ENCODE measurements at places on chromosomes 7 and 10.

GRCh38 chr10:13161857-13162271 lies 506 bp downstream of the MCM10 start:
- DNase-seq, result no peak

- DNase-seq, result no peak
Observed at GRCh38 chr7:27191161-27191731, 6.2 kb upstream of the HOXA11 start.

DNA sequence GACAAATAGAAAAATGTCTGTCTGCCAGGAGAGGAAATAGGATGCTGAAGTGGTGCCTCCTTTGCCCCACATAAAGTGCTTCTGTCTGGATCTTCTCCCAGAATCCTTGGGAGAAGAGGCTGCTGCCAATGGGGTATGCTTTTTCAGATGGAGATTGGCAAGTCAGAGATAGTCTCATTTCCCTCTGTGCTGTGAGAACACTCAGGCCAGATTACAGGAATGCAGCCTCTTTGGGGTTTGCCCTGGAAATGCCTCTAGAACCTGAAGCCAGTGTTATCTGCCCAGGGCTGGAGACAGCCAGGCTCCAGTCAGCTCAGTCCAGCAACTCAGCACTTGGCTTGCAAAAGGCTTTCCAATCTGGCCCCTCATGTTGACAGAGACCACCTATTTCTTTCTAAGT lies 119.1 kb upstream of the PHYHIPL start:
- no peak for DNase-seq

GRCh38 chr10:3889961-3890522 lies 105.0 kb upstream of the KLF6 start:
- DNase-seq, result no peak

DNA sequence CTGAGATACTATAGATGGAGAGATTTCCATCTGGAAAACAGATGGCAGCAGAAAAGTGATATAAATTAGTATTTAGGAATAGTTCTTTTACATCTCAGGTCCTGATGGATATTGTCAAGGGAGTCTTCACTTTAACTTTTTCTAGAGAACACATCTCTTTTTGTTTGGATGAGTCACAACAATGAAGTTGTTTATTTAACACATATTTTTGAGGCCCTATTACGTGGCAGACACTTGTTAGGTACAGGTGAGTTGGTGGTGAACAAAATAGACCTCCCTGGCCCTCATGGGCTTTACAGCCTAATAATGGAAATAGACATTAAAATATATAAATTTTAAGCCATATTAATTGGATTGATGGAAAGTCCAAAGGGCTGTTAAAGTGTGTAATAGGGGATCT lies 168.3 kb downstream of the VTI1A start:
- DNase-seq, result no peak

- DNase-seq, result no peak
Observed at GRCh38 chr7:5396542-5396941, 27.1 kb downstream of the TNRC18 start.

- DNase-seq, result no peak
Observed at GRCh38 chr10:113997428-113997827, 46.2 kb upstream of the ADRB1 start.

- no peak for DNase-seq
Observed at GRCh38 chr7:74002474-74003017, 25.4 kb upstream of the ELN start.

- no peak for DNase-seq
Observed at GRCh38 chr7:36034020-36034419, 119.0 kb upstream of the EEPD1 start.

DNA sequence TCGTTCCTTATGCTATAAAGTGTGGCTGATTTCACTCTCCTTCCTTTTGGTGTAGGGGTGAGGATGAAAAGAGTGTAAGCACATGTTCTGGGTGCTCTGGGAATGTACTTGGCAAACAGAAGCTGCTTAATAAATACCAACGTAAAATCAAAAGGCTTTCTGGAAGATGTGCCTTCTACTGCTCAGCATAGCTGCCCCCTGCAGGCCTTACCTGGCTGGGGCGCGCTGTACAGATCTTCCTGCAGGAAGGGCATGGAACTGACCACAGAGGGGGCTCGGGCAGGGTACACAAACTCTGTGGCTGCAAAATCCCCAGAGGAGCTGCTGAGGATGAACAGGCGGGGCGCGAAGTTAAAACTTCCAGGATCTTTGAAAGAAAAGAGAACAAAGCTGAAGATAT lies 169.4 kb downstream of the SVIL start:
- DNase-seq, result no peak

DNA sequence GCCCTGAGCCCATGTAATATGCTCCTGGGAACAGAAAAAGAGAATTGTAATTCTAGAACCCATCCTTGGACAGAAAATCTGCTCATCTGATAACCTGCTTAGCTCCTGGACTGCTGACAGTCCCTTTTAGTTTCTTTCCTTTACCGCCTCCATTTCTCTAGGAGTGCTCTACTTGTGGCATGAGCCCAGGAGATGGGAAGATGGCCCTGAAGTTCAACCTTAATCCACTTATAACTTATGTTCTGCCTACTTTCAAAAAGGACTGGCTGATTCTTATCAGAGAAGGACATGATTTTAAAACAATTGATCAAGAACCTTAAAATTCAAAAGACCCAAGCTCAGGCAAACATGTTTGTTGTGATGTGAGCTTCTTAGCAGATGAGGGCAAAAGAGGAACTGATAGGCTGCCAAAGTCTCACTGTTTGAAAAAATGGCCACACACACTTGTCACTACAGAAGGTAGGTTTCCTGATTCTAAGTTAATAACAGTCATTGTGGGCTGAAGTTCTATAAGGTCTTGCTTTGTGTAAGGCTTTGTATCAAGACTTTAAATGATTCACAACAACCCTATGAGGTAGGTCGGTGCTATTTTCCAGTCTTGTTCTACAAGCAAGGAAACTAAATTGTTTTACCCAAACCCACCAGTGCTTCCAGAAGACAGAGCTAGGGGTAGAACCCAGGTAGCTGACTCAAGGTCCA lies 94.3 kb upstream of the AFAP1L2 start:
- DNase-seq, result no peak

DNA sequence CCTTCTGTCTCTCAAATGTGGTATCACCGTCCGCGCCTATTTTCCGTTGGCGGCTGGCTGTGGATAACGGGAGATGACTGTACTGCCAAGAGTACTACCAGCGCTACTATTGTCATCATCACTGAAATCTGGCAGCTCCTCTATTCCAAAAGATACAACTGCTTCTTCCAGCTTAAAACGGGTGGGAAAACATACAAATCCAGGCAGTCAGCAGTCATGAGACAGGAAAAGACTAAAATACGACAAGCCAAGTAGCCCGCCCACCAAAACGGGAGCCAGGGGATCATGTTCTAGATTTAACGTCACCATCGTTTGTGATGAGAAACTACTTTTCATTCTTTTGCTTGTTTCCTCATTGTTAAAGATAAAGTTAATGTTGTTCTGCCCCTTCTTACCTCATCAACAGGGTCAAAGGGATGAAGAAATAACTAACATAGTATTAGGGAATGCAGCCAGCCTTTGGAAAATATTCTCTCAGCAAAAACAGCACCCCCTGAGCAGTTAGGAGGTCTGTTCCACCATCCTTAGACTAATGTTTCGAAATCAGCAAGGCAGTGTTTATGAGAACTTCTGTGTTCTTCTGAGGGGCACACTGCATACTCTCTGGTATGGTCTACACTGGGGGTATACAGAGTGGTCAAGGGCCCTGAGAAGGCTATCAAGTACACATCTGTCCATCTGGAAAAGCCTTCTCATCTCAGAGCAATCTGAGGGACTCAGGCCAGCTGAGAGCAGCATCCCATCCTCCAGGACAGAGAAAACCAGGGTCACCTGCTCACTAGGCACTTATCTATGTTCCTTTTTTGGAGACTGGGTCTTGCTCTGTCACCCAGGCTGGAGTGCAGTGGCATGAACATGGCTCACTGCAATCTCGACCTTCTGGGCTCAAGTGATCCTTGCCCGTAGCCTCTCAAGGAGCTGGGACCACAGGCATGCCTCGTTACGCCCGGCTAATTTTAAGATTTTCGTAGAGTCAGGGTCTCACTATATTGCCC lies 47.5 kb downstream of the GNA12 start:
- no peak for DNase-seq

GRCh38 chr10:103926722-103927319 lies 8.8 kb upstream of the STN1 start:
- no peak for DNase-seq

DNA sequence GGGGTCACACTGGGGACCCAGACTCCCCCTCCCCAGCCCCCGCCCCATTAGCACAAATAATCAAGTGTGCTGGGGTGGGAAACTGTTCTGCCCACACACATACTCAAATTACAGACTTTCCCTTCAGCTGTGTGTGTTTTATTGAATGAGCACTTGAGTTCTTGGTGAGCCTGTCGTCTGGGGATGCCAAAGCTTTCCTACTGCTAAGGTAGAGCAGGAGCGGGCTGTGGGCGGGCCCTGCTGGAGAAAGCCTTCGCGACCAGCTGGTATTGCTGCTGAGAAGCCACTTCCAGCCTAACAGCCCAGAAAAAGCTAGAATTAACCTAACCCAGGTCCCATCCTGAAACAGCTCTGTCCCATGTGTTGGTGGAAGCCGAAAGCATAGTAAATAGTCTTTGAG lies 87.0 kb upstream of the KMT2E start:
- DNase-seq, result no peak

- DNase-seq, result no peak
Observed at GRCh38 chr7:130446259-130446658, 5.4 kb upstream of the CEP41 start.

GRCh38 chr10:6356280-6356793 lies 153.6 kb downstream of the PFKFB3 start:
- no peak for DNase-seq

- no peak for DNase-seq
Observed at GRCh38 chr10:61454541-61454940, 1.4 kb upstream of the TMEM26 start.

DNA sequence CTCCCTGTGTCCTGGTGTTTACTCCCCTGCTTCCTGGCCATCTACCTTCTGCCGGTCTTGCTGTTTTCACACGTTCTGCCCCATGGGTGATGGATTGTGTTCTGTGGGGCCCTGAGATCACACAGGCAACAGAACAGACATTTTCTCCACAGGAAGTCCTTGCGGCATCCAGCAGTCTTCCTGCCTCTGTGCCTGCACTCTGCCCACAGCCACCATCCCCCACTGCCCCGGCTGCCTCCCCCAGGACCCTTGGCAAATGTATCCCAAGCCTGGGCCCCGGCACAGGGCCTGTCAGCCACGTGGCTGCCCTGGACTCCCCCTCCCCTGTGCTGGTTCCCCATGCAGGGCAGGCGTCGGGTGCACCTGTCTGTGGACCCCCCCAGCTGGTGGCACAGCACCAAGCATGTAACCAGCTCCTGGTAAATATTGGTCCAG lies 184.2 kb downstream of the WDR37 start:
- DNase-seq, result no peak

GRCh38 chr7:22712999-22713398 lies 14.0 kb upstream of the IL6 start:
- DNase-seq, result no peak

GRCh38 chr10:51860257-51860656 lies 160.9 kb upstream of the CSTF2T start:
- no peak for DNase-seq

- peak; percentile 86 for DNase-seq
Observed at GRCh38 chr7:1555813-1556543, at the start of gene TMEM184A. Gene TMEM184A (minus strand): TSS chr7:1556205. CDS start chr7:1555484, 721 bp downstream.

- no peak for DNase-seq
Observed at GRCh38 chr7:93036807-93037206, 81.0 kb downstream of the SAMD9 start.

- DNase-seq, result peak; percentile 28
Observed at GRCh38 chr7:27155816-27156507, 513 bp downstream of the HOXA7 start.

DNA sequence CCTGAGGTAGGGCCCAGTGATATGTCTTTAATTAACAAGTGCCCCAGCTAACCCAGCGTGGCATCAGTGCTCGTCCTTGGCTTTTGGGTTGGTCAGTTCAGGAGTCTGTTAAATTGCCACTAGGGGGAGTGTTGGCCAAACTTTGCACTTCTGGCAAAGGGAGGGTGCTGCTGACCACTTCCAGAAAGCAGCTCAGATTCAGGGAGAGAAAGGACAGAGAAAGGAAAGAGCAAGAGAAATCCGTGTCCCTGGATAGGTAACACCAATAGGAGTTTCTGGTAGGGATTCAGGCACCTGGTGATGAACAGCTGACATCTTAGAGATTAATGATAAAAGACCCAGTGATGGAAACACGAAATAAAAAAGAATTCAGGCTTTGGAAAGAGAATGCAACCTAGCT lies 243.1 kb upstream of the AOAH start:
- no peak for DNase-seq

GRCh38 chr10:126569513-126570244 lies 100.8 kb downstream of the C10orf90 start:
- DNase-seq, result no peak

DNA sequence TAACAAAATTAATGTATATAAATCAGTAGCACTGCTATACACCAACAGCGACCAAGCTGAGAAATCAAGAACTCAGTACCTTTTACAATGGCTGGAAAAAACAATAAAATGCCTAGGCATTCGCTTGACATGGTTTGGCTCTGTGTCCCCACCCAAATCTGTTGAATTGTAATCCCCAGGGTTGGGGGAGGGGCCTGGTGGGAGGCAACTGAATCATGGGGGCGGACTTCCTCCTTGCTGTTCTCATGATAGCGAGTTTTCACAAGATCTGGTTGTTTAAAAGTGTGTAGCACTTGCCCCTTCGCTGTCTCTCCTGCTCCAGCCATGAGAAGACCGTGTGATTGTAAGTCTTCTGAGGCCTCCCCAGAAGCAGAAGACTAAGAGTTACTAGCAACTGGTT lies 8.6 kb downstream of the ZNF786 start:
- DNase-seq, result no peak

GRCh38 chr7:149625340-149625946 lies 127.8 kb upstream of the ZNF746 start:
- DNase-seq, result no peak

- no peak for DNase-seq
Observed at GRCh38 chr7:18109762-18110161, 82.1 kb upstream of the PRPS1L1 start.

GRCh38 chr10:97580421-97581367 lies 3.5 kb upstream of the HOGA1 start:
- no peak for DNase-seq

DNA sequence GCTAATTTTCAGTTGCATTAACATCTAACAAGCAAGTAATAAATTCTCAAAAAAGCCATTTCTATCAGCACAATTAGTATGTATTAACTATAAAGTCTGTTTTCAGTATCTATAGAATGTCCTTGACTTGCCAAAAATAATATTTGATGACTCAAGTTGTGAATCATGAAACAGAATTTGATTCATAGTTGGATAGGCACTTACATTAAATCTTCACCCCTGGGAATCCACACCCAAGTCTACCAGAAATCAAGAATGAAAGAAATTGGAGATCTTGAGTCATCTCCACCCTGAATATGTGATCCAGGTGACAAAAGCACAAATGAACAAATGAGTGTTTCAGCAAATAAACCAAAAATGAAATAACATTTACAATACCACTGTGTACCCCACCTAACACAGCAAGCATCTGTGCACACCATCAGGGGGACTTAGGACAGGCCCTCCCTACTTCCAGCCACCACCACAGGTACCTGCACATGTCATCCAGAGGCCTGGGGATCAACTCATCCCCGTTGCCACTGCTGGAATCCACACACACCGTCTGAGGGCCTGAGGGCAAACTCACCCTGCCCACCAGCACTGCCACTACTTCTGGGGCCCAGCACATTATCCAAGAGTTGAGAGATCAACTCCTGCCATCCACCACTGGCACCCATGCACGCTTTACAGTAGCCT lies 160.1 kb downstream of the MTERF1 start:
- DNase-seq, result no peak

- DNase-seq, result no peak
Observed at GRCh38 chr10:112131346-112131745, 52.2 kb downstream of the GPAM start.
